ENCODE measurements at places on chromosomes 7 and 10.

- DNase-seq: no peak
These were observed 343.0 kb upstream of the PCDH15 start for GRCh38 chr10:55144001-55144400.

DNA sequence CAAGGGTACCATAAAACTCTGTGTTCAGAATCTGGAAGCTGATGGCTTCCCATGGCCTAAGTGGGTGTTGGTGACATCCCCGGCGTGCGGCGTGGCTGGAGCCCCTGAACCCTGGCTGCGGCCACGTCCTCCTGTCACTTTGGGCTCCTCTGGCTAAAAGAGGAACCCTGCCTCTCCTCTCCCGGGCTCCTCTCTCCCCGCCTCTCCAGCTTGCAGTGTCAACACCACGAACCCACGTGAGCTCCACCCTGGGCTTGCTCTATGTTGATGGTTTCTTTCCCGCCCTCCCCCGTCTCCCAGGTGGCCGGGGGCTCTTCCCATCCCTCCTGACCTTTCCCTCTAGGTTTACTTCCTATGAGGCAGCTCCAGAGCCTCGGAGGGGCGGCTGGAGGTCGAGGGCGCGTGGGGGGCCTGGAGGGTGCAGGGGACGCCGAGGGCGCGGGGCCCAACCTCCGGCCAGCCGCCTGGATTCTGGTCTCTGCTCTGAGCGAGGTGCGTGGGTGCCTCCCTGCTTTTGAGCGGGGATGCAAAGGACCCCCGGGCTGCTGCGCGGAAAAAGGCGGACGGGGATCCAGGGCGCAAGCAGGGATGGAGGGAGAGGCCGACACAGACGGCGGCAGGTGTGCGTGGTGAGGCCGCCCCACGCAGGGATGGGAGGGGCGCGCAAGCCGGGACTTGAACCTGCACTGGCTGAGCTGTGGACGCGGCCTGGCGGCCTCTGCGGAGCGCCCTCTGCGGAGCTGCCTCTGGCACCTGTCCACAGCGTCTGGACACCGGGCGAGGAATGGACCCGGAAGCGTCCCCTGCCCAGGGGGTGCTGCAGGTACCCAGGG, 115.5 kb upstream of the DIP2C start:
- no peak for DNase-seq

DNA sequence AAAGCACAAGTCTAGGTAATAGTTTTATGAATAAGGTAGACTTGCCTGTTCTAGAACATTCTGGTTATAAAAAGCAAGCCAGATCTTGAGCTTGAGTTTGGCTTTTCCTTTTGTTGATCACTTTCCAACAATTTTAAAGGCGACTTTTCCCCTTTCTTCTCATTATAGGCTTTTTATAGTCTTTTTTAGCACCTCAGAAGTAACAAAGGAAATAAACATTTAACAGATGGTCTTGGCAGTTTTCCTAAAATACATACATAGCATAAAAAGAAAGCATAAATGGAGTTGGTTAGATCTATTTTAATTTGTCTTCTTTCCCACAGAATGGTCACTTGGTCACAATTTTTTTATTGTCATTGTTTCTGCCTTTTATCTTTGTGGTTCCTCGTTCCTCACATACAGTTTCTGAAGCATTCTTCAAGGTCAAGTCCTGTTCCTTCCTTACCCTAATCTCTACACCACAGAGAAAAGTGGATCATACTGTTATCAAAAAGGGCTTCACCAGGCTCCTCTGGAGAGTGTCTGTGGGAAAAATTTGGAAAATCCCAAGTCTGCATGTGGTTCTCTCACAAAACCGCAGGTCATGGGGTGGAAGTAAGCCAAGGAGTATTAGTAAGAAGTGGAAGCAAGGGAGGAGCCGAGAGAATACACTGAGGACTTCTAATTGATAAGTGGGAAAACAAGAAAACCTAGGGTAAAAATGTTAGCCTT, 31.3 kb downstream of the THNSL1 start:
- no peak for DNase-seq

GRCh38 chr7:24284699-24285506, 913 bp downstream of the NPY start:
- no peak for DNase-seq

All from stimulated activated CD8-positive, alpha-beta memory T cell treated with anti-CD3 and anti-CD28 coated beads, Interleukin-15, amount 100 ng/mL, for 1 hour (primary cell).